ENCODE measurements at places on chromosomes 4 and X.

- DNase-seq: no peak
Measured at GRCh38 chr4:118954246-118954645, 65.6 kb downstream of the SYNPO2 start.

DNA sequence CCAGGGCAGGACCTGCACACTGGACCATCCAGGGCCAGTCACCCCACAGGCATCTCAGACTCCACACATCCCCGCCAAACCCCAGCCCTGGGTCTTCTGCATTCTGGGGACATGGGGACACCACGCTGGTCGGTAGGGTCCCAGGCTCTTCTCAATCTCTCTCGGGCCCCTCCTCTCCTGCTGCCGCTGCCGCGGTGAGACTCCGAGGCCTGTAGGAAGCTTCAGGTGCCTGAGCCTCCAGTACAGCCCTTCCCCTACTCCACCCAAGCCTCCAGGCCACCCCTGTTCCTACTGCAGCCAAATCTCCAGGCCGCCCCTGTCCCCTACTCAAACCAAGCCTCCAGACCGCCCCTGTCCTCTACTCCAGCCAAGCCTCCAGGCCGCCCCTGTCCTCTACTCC lies 5.5 kb upstream of the ASMT start:
- no peak for DNase-seq

DNA sequence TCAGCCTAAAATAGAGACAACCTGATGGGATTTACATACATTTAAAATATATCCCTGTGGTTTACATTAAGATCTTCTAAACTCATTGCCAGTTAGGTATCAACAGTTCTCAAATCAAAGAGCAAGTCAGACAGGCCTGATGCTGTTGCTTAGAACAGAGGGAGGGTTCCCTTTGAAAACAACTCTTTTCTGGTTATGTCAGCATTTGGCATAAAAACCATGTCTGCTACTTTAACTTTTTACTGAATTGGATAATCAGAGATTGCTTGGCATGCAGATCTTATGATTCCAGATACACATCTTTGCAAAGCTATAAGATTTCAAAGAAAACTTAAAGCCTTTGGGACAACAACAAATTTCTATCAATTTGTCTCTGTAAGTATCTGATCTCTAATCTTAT lies 140.8 kb downstream of the CPE start:
- no peak for DNase-seq

- no peak for DNase-seq
Measured at GRCh38 chr4:59762344-59762743, 1437.8 kb upstream of the ADGRL3 start.

DNA sequence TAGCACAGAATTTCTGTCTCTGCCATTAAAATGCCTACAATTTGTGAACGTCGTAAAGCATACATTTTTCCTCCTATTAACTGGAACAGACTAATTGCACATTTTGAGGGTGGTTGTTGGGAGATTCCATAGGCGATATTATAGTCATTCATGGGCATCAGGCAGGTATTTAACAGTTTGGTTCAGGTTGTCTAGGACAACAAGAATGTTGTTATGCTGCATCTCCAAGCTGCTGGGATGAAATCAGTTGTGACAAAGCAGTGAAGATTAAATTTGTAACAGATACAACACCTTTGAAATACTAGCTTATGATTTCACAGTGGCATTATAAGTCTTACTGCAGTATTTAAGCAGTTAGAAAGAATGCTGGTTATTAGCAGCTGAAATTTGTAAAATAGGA lies 339.7 kb upstream of the PITX2 start:
- DNase-seq: no peak

- no peak for DNase-seq
Measured at GRCh38 chr4:93016350-93016749, 712.6 kb downstream of the GRID2 start.

- no peak for DNase-seq
Measured at GRCh38 chrX:97587171-97587570, 703.5 kb downstream of the RPA4 start.

DNA sequence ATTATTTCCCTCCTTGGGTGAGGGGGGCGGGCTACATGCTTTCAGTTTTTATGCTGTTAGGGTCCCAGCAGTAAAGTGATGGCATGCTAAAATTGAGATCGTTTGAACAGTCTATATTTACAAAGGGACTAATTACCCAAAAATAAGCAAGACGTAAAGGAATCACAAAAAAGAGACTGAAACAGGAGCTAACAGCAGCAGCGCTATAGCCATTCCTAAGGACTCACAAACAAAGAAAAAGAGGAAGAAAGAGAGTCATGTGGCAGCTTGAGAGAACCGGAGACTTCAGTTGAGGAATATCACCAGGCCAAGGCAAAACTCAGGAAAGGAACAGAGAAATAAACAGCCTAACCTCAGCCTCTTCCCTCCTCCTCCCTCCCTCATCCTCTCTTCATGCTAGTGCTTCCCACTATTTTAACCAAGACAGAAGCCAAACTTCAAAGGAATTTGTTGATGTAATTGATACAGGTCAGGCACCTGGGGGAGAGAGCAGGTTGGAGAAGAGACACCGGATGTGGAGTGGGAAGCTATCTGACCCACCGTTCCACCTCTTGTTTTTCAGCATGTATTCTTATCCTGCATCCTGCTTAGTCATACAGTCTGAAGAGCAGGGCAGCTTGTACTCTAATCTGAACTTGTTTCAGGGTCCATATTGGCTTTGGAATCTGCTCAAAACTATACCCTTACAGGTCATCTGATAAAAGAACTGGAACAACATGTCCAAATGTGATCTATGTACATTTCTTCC lies 383.7 kb downstream of the NAF1 start:
- no peak for DNase-seq

- DNase-seq: no peak
Measured at GRCh38 chrX:65707151-65707550, 39.7 kb downstream of the MSN start.

GRCh38 chr4:183599690-183600089 lies 59.3 kb downstream of the RWDD4 start:
- no peak for DNase-seq

- peak; percentile 57 for DNase-seq
Measured at GRCh38 chrX:69285881-69286564, 120.8 kb upstream of the PJA1 start.

- DNase-seq: no peak
Measured at GRCh38 chrX:40843643-40844042, 108.3 kb upstream of the MED14 start.

GRCh38 chrX:20352504-20352903 lies 85.8 kb upstream of the RPS6KA3 start:
- DNase-seq: no peak

GRCh38 chr4:95533254-95533653 lies 15.5 kb downstream of the UNC5C start:
- no peak for DNase-seq

- peak; percentile 11 for DNase-seq
Measured at GRCh38 chrX:11558972-11559371, 106.7 kb downstream of the ARHGAP6 start.

DNA sequence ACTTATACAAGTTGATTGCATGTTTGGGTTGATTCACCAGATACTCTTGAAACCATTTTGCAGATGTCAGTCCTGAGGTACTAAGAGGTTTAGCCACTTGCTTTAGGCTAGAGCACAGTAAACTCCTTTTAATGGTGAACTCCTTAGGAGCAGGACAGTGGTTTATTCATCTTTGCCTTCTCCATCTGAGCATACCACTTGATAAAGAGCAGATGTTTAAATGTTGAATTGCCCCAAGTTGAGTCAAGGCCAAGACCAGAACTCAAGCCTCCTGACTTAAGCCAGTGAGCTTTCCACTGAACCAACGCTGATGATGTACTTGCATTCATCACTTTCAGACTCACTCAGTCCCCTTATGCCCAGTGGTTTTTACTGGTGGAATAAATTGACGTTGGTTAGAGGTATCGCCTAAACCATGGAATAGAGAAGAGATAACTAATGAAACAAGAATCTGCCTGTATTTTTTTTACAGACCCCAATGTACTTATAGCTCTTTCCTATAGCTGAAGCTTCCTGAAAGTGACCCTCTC lies 7.5 kb downstream of the DAPP1 start:
- no peak for DNase-seq

DNA sequence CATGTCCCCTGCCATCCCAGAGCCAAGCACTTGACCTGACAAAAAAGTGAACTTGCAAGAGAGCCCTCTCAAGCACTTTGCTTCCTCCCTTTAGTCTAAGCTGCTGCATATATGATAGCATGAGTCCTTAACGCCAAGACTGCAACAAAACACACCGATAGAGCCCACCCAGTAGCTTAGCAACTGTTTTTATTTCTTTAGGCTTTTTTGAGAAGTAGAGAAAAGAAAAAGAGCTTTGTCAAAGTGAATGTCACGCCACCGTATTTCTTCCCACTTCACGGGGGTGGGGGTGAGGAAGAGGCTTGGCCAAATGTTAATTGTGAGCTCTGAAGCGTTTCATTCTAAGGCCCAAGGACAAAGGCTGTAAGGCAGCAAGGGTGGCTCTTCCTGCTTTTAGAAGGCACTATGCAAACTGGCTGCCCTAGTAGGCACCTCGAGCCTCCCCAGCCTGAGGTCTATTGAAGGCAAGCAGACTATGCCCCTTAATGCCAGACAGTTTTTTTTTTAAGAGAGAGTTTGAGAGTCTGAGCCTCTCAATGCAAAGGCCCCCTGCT lies 138.6 kb downstream of the HS6ST2 start:
- no peak for DNase-seq

- no peak for DNase-seq
Measured at GRCh38 chr4:76883147-76883546, 14.8 kb downstream of the SOWAHB start.

DNA sequence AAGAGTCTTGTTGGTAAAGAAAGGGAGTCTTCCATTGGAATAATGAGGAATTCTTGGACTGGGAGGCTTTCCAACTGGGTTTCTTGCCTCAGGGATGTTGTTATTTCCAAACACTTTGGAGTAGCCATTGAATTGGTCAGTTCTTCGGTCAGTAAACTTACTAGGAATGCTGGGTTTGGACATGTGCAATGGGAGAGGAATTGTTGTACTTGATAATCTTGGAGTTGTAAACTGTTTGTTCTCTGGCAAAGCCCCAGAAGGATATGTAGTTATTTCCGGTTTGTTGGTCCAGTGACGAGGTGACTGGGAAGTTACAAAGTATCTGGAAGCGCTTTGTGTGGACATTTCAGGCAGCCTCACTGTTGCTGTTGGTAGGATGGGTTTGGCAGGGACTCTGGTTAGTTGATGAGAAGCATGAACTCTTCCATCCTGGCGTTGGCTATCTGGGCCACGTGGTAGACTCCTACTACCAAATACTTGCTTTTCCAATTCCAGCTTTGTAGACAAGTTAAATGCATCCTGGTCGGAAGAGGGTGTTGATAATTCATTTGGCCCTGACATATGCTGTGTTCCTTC lies 25.9 kb downstream of the MXRA5 start:
- no peak for DNase-seq

DNA sequence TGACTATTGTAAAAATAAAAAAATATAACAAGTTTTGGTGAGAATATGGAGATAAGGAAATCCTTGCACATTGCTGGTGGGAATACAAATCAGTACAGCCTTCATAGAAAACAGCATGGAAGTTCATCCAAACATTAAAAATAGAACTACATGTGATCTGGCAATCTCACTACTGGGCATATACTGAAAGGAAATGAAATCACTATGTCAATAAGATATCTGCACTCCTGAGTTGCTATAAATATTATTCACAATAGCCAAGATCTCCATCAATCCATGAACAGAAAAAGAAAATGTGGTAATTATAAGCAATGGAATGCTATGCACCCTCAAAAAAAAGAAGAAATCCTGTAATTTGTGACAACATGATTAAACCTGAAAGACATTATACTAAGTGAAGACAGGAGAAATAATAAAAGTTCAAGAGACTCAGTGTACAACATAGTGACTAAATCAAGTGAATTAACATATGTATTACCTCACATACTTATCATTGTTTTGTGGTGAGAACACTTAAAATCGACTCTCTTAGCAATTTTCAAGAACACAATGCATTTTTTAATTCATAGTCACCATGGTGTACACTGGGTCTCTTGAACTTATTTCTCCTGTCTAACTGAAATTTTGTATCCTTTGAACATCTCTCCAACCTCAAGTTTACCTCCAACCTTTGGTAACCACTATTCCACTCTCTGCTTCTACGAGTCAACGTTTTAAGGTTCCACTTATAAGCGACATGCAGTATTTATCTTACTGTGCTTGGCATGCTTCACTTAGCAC lies 1703.7 kb upstream of the AGA start:
- no peak for DNase-seq

DNA sequence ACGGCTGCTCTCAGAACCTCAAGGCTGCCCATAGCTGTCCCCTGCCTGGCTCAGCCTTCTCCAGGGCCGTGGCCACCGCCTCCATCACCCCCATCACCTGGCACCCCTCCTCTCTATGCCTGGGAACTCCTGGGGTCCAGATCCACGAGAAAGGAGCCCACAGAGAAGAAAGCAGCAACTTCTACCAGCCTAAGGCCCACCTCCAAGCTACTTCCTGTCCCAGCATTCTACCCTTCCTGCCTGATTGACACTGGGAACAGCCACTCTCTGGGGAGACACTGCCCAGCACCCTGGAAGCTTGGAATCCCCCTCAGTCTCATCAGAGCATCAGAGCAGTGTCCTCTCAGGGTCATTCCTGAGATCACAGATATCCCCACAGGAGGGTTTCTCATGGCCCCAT lies 36.9 kb upstream of the PROM1 start:
- DNase-seq: no peak

- DNase-seq: no peak
Measured at GRCh38 chr4:117817301-117817700, 217.0 kb upstream of the NDST3 start.

DNA sequence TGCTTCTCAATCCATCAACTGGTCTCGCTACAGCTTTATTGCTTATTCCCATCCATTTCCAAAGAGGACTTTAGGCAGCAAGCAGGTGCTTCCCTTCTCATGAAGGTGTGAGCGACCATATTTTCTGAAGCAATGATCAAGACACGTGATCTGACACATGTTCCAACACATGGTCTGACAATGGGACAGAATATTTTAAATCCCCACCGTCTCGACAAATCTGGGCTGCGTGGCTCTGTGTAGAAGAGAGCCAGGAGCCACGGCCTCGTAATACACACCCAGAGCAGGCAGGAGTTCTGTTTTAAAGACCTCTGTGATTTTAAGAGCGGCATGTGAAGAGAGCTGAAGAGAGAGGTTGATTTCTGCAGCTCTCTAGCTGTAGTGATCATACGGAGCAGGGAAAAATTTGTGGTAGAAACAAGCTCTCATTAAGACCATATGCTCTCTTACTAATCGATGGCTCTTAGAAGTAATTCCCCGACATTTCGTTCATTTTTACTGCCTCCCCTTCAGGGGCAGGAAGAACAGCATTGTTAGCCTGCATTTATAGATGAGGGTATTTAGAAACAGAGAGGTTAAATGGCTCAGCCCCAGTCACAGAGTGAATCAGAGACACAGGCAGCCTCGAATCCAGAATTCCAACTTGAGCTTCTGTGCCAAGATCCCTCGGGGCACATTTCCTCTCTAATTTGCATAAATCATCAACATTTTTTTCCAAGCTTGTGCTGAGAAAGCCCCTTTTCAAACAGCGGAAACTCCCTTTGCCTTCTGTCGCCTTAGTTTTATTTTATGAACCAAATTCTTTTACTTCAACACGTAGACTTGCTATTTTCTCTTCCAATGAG lies 91.0 kb upstream of the BCOR start:
- DNase-seq: no peak

- peak; percentile 50 for DNase-seq
Measured at GRCh38 chrX:143635915-143636314, at the start of gene SLITRK4. SLITRK4 (minus strand) TSS chrX:143636101; CDS start chrX:143631108, 4,993 bp downstream.

GRCh38 chrX:97057349-97057909 lies 173.7 kb downstream of the RPA4 start:
- DNase-seq: no peak
